ENCODE measurements at places on chromosomes 11 and 22.

DNA sequence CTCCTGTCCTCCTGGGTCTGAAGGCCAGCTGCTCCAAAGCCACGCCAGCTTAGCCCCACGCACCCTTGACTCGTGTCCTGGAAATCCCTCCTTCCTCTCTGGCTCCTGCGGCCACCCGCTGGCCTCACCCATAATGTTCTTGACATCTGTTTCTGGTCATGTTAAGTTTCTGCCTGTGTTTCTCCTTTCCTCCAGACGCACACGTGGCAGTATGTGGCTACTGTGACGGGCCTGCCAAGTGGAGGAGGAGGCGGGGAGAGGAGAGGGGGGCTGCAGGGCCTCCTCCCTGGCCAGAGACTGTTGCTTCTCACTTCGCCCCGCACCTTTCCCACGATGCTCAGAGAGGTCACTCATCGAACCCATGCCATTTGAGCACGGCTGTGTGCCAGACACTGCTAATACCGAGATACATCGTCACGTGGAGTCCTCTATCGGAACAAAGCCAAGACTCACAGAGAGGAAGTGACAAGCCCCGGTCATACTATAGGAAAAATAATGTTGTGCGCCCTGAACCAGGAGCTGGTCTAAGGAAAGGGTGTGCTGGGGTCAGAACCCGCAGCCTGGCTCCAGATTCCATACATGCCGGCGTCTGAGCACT is 11.5 kb downstream of the C1QTNF6 start:
- no peak for DNase-seq

- DNase-seq, result peak; percentile 1
These were observed 132.4 kb upstream of the ANO3 start for GRCh38 chr11:26199331-26200095.

- DNase-seq, result no peak
These were observed 83.3 kb downstream of the BARX2 start for GRCh38 chr11:129458756-129459535.

GRCh38 chr22:49356428-49356827 is 471.2 kb downstream of the BRD1 start:
- DNase-seq, result no peak

GRCh38 chr11:7846003-7846402 is 49.3 kb upstream of the OR5P2 start:
- no peak for DNase-seq

DNA sequence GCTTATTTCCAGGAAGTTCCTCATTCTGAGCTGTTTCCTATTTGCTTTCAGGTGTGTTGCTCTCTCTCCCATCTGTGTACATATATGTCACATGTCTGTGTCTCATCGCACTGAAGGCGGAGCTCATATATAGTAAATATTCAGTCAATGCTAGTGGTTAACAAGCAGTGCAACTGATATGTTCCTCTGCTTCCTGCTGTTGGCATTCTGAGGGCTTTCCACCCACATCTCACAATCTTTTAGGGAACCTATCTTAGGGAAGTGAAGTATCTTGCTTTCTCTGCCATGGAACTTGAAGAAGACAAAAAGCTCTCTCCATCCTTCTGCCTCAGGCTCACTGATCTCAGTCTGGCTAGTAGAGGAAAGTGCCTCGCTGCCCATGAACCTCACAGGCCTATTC is 139.8 kb downstream of the TTC17 start:
- no peak for DNase-seq

GRCh38 chr11:44574610-44575287 is 9.3 kb downstream of the CD82 start:
- DNase-seq, result no peak
